Right cardiac atrium (tissue), 5 donors: ENCODE measurements at places on chromosomes 12 and 14. TPM values are rescaled to one million over a fixed set of nuclear protein-coding genes. Genes with fewer than 3 reads are reported as not detected.

KRT75 gene
- not detected for total RNA-seq

CLEC1A gene
- 3.3 TPM for total RNA-seq

CPNE6 gene
- not detected for total RNA-seq

AGAP2 gene
- 0.70 TPM for total RNA-seq

IFI27 gene
- total RNA-seq = 70.0 TPM

NUP37 gene
- 17.0 TPM for total RNA-seq

JKAMP gene
- 33.2 TPM for total RNA-seq

MOAP1 gene
- total RNA-seq = 46.3 TPM

SMCO3 gene
- total RNA-seq = 0.80 TPM

ST8SIA1 gene
- total RNA-seq = 6.3 TPM

OR4K13 gene
- total RNA-seq = not detected

CIDEB gene
- 7.9 TPM for total RNA-seq

TAS2R7 gene
- not detected for total RNA-seq

AMDHD1 gene
- 0.11 TPM for total RNA-seq

NGB gene
- total RNA-seq = not detected

TOMM20L gene
- not detected for total RNA-seq

RERGL gene
- total RNA-seq = 1.4 TPM

DIO2 gene
- 1.1 TPM for total RNA-seq

PLD4 gene
- total RNA-seq = 0.88 TPM
